ENCODE measurements at places on chromosomes 16 and 17.

GRCh38 chr17:64214950-64215349 is 48.1 kb downstream of the TEX2 start:
- DNase-seq, result no peak

DNA sequence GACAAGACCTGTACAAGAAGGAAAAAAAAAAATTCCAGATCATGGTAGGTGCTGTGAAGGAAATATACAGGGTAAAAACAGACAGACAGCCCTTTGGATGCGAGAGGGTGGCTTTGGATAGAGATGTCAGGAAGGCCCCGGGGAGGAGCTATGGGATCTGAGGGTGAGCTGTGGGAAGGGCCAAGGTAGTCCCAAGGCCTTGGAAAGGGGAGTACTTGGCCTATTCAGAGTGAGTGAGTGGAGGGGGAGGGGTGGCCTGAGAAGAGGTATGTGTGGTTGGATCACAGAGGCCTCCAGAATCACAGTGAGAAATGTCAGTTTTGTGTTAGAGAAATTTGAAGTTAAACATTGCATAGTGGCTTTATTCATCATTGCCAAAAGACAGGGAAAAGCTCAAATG is 31.2 kb upstream of the AKTIP start:
- no peak for DNase-seq

GRCh38 chr17:29178750-29179231 is 1.4 kb downstream of the MYO18A start:
- DNase-seq, result no peak

GRCh38 chr17:64441772-64442540 is 7.0 kb upstream of the MILR1 start:
- DNase-seq, result no peak

- DNase-seq, result no peak
These were observed 108.2 kb upstream of the HS3ST2 start for GRCh38 chr16:22705799-22706198.

GRCh38 chr17:65509032-65509431 is 52.4 kb downstream of the AXIN2 start:
- no peak for DNase-seq

GRCh38 chr16:27317320-27317719 is 3.5 kb downstream of the IL4R start:
- DNase-seq, result no peak

DNA sequence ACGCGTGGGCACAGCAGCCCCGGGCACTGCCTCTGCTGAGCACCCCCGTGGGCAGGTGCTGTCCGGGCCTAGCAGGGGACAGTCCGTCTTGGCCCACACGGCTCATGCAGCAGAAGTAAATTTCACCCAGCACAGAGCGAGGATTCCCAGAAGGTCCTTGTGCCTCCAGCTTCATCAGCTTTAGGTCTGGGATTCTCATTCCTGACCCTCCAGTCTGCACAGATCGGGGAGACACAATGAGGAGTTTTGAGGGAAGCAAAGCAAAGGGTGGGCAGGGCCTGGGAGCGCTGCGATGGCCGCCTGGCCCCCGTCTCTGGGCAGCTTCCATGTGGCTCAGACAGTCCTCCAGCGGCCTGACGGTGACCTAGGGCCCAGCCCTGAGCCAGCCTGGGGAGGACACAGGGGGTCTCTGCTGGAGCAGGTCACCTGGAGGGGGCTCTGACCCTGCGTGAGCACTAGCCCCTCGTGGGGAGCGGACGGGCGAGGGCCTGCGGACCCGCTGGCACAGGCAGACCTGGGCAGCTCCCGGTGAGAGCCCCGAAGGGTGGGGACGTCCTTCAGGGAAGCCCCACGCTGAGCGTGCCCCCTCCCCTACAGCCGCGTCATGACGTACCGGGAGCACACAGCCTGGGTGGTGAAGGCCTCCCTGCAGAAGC is 30.7 kb upstream of the CHMP6 start:
- DNase-seq, result no peak

DNA sequence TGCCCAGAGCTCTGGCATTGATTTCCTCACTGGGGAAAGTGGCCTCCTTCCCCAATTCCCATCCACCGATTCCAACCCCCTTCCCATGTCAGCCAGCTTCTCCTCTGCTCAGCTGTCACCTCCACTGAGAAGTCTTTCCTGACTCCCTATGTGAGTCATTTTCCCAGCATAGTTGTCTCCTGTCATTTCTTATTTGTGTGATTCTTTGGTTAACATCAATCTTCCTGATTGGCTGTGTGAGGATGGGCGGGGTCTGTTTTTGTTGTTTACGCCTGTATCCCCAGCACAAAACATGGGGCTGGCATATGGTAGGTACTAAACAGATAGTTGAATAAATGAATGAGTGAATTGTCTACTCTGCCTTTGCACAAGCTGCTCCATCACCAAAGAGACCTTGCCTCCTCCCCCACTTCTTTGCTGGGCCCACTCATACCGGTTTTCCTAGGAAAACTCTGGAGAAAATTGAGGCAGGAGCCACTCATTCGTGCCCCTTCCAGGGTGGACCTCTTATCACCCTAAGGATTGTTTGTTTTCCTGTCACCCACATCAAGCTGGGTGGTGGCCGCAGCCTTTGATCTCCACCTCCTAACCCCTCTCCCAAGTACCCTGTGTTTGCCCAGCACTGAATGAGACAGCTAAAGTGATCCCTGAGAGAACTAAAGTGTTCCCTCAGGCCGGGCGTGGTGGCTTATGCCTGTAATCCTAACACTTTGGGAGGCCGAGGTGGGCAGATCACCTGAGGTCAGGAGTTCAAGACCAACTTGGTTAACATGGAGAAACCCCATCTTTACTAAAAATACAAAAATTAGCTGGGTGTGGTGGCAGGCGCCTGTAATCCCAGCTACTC is 1.2 kb upstream of the GRB7 start:
- no peak for DNase-seq

GRCh38 chr17:5241861-5242671 is 7.4 kb upstream of the SCIMP start:
- no peak for DNase-seq

GRCh38 chr17:39485555-39485954 is 24.3 kb downstream of the CDK12 start:
- DNase-seq, result no peak

GRCh38 chr17:38463451-38463858 is 35.2 kb downstream of the ARHGAP23 start:
- DNase-seq, result no peak

DNA sequence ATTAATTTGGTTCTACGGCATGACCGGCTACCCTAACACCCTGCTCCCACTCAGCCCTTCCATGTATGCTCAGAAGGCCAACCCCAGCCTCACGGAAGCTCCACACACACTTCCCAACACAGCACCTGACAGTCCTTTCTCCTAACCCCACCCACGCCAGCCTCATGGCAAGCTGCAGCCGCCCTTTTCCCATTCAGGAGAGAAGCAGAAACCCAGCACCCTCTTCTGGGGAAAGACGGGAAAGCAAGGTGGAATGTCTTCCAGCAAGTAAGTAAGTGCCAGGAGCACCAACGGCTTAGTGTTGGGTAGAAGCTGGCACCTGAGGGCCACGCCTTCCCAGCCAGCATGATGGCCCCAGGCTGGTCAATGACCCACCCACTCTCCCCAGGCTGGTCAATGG is 32.1 kb downstream of the ABR start:
- DNase-seq, result no peak

DNA sequence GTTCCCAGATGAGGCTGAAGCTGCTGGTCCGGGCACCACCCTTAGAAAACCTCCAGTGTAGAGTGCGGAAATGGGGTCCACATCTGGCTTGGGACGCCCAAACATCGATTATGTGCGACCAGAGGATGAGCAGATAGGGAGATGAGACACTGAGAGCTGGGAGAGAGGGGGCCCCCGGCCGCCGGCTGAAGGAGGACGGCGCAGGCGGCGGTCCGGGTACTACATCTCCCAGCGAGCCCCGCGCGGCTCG is 182 bp upstream of the SPECC1 start:
- DNase-seq, result peak; percentile 1

- DNase-seq, result no peak
These were observed 719 bp downstream of the NGFR start for GRCh38 chr17:49495842-49496182.

- DNase-seq, result no peak
These were observed 12.4 kb downstream of the MSLN start for GRCh38 chr16:772959-773358.

GRCh38 chr16:87310610-87311009 is 6.6 kb downstream of the C16orf95 start:
- DNase-seq, result no peak

GRCh38 chr17:51152766-51153209 is 571 bp upstream of the NME1 start:
- DNase-seq, result no peak

DNA sequence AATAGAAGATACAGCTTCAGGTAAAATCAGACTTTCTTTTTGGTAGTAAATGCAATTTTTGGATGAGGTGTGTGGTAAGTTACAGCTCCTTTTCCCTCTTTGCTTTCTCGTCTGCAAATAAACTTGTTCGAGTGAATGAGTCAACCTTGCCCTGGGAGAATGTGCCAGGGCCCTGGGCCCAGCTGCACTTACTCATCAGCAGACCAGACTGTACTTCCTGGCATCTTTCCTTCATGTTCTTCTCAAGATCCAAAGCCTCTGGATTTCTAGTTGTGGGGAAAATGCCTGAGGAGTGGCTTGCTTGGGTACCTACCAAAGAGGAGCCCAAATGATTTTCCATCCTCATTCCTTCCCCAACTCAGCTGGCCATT is 5.4 kb upstream of the G6PC1 start:
- no peak for DNase-seq

All from activated T-cell treated with anti-CD3 and anti-CD28 coated beads for 1 hour (primary cell).